ENCODE measurements at places on chromosomes 2 and 18.

DNA sequence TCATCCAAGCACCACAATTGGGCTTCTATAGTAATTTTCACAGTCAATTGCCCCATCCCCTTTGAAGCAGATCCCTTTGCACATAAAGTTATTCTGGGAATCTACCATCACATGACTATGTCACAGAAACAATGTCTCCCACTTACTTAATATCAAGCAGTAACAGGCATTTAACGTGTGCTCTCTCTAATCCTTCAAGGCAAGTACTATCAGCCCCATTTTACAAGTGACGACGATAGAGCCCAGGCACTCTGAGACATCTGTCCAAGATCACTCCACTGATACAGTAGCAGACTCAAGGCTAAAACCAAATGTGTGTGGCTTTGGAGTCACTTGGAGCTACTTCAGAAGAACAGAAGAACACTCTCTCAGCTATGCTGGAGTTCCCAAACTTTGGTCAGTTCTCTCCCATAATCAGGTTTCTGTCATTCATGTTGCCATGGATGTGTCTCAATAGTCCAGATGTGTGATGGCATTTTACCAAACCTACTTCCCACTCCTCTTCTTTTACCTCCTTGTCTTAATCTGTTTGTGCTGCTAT lies 39.7 kb downstream of the PID1 start:
- DNase-seq, result no peak

DNA sequence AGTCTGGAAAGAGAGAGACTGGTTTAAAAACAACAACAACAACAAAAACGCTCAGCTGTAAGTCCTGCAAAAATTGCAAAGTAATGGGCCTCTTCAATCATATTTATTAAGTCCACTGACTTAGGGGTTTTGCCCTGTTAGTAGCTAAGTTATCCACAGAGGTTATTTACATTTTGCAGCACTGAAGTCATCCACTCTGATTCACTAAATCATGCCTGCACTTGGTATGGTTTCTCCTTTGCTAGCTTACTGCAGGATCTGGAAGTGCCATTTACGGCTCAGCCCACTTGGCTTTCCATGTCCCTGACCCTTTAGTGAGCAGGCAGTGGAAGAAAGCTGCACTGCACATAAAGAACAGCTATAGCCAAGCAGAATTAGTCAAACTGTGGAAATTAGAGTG lies 484.4 kb downstream of the NRXN1 start:
- DNase-seq, result no peak

DNA sequence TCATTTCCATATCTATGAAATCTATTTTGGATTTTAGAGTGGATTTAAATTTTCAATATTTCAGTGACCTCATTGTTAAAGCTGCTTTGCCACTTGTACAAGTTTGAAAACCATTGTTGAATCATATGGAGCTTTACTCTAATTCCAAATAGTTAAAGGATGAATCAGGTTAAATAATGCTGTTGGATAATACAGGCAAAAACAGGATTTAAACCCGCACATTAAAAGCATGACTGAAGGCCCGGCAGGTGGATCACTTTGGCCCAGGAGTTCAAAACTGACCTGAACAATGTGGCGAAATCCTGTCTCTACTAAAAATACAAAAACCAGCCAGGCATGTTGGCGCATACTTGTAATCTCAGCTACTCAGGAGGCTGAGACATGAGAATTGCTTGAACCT lies 68.3 kb downstream of the RIF1 start:
- no peak for DNase-seq

DNA sequence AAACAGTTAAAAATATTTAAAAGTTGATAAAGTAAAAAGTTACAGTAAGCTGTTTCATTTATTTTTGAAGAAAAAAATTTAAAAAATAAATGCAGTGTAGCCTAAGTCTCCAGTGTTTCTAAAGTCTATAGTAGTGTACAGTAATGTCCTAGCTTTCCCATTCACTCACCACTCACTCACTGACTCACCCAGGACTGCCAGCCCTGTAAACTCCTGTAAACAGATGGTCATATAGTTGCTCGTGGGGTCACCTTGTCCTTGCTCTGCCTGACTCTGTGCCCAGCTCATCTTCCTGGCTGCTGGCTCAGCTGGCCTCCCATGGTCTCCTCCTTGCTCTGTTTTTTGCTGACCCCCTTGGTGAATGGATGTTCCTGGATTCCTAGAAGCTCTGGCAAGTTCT lies 180.3 kb downstream of the VAPA start:
- DNase-seq, result no peak

GRCh38 chr2:160039166-160039903 lies 23.1 kb downstream of the PLA2R1 start:
- DNase-seq, result no peak

DNA sequence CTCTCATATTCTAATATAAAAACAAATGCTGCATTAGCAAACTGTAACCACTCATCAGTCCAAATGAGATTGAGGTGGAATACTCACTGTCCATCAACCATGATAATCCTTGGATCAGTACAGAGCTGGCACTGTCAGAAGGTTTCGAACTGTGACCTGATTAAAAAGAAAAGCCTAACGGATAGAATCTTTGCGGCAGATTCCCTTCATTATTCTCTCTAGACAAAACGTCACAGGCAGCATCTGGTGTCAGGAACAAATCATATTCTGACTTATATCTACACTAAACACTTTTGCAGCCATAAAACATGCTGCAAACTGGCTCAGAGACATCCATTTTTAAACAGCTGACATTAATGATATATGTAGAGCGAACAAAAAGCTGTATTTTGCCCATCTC lies 677.7 kb upstream of the NXPH2 start:
- DNase-seq, result no peak

DNA sequence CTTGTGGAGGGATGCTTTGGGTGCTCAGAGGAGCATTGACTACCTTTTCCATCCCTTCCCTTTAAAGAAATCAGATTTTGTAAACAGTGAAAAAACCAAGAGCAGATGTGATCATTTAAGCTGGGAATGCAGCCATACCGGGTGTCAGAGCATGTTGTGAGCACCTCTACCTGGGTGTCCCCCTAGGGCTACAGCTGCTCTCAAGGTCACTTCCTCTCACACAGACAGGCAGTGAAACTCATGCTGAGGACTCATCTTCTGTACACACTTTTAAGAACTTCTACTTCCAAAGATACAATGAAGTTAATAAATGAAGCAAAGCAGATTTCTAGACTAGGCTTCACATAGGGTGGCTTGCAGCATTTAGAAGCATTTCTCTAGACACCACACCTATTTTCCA lies 48.4 kb upstream of the FRZB start:
- DNase-seq, result no peak
